ENCODE measurements at places on chromosomes 1 and 21.

DNA sequence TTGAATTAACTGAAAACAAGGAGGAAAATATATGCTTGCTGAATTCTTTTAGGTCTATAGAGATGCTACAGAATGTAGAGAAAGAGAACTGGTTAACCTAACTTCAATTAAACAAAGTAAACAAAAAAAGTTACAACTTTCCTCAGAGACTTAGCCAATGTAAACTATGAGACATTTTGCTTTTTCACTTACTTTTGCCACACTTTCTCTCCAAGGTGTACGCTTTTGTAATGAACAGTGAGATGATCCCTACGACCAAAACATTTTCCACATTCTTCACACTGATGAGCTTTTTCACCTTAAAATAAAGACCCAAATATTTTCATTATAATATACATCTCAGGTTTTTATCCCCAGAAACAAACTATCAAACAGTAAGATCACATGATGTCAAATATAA is 28.3 kb upstream of the ASPM start:
- no peak for DNase-seq

DNA sequence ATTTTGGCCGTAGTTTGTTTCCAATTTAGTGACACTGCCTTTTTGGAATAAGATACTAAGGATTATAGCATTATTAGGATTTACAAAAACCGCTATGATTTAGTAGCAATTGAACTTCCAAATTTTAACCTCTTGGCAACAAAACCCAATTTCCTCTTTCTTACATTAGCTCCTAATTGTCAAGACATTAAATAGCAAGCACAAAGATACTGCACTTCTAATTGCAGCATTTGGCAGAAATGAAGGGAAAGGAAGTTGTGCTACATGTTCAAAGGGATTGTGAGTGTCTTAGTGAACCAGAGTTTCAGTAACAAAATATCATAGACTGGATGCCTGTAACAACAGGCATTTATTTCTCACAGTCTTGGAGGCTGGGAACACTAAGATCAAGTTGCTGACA is 99.9 kb downstream of the NUF2 start:
- peak; percentile 33 for DNase-seq

DNA sequence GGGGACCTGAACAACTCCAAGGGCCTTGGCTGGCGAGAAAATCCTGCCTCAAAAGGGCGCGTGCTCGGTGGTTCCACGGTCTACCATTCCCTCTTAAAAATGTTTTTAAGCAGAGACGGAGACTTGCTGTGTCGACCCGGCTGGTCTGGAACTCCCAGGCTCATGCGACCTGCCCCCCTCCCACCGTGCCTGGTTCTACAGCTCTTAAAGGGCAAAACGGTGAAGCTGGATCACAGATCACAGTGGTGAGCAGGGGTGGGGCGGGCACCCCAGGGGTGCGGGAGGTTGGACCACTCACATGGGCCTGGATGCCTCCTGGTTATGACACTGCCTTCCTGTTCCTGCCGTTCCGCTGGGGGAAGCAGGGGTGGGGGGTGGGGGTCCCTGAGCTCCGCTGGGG is 4.2 kb upstream of the C1orf159 start:
- DNase-seq: no peak

GRCh38 chr1:110210604-110211495 is 736 bp downstream of the KCNC4 start:
- peak; percentile 73 for DNase-seq

DNA sequence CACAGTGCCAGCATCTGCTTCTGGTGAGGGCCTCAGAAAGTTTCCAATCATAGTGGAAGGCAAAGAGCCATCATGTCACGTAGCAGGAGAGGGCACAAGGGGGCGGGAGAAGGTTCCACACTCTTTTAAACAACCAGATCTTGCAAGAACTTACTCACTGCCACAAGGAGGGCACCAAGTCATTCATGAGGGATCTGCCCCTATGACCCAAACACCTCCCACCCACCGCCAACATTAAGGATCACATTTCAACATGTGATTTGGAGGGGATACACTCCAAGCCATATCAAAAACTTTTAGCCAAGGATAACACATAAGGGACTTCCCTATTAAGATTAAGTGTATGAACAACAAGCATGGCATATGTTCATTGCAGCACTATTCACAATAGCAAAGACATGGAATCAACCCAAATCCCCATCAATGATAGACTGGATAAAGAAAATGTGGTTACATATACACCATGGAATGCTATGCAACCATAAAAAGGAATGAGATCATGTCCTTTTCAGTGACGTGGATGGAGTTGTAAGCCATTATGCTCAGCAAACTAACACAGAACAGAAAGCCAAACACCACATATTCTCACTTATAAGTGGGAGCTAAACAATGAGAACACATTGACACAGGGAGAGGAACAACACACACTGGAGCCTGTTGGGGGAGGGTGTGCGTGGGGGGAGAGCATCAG is 19.9 kb upstream of the SLC35F3 start:
- DNase-seq: no peak

GRCh38 chr1:209388358-209388757 is 195.2 kb upstream of the CAMK1G start:
- no peak for DNase-seq

DNA sequence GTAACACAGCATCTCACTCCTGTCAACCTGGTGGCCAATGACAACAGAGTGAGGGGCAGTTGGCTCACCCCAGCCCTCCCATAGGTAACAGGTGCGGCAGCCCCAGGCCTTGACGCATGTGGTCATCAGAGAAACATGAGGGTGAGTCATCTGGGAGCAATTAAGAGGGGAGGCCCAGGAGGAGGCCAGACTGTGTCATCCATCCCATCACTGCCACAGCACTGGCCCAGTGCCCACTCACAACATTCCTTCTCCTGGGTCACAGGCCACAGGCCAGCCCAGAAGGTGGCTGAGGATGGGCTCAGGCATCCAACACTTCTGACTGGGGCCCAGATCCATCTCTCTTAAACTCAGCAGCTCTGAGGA is 17.1 kb downstream of the TEX35 start:
- no peak for DNase-seq

- peak; percentile 96 for DNase-seq
These were observed at the start of gene KCNT2 for GRCh38 chr1:196608390-196609369. Gene KCNT2 (minus strand): TSS chr1:196608440. CDS start chr1:196608309, 131 bp downstream.

- no peak for DNase-seq
These were observed 1.0 kb upstream of the DENND2D start for GRCh38 chr1:111201275-111202090.

DNA sequence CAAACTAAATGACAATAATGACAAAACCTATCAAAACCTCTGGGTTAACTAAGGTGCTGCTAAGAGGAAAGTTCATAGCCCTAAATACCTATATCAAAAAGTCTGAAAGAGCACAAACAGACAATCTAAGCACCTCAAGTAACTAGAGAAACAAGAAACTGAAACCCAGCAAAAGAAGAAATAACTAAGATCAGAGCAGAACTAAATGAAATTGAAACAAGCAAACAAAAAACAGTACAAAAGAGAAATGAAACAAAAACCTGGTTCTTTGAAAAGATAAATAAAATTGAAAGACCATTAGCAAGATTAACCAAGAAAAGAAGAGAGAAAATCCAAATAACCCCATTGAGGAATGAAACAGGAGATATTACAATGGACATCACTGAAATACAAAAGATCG is 44.8 kb upstream of the KIAA0040 start:
- DNase-seq: no peak

- DNase-seq: no peak
These were observed 105.1 kb downstream of the SEC16B start for GRCh38 chr1:177864538-177865305.

GRCh38 chr1:143611159-143611558 is 360.6 kb downstream of the FAM72C start:
- no peak for DNase-seq

GRCh38 chr1:88943241-88943640 is 49.2 kb downstream of the KYAT3 start:
- no peak for DNase-seq

All from kidney (tissue), 22 donors.